ENCODE measurements at places on chromosomes 7 and 10.

GRCh38 chr10:91190388-91190870 lies 30.0 kb upstream of the PCGF5 start:
- DNase-seq: no peak

DNA sequence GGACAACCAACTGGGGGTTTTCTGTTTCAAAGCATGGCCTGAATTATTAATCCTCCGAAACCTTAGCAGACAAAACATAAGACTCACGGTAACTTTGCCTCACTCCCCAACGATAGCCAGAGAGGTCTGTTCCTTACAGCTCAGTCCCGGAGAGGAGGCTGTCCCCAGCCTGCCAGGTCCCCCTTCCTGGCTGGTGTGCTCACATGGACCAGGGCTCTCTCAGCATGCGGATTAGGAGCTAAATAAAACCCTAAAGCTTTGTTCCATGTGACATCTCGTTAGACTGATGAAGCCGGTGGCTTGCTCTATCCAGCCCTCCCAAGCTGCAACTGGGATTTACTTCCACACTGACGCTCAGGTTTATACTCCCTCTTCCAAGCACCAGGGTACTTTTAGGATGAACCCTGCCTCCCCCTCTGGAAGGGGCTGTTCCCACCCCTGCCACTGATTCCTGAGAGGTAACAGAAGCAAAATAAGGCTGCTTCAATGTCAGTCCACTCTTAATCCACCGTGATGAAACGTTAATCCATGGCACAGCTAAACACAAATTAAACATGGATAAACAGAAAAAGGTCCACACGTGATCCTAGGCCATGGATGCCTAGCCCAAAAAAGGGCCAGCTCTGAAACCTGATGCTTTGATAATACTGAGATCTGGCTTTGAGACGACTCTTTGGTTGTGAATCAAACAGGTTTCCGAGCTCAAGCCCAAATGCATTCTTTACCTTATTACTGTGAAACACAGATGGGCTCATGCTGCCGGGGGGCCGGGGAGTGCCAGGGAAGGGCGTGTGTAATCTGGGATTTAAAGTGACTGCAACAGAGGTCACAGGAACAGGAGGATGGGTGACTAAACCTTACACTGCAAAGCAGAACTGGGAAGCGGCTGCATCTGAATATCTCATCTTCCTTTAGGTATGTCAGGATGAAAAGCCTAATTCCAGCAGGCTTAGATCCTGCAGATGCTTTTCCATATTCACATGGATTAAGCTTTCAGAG lies 86.2 kb downstream of the ZRANB1 start:
- no peak for DNase-seq

GRCh38 chr7:121994625-121995410 lies 121.9 kb downstream of the PTPRZ1 start:
- DNase-seq: no peak

- no peak for DNase-seq
These were observed 76.3 kb downstream of the CLIP2 start for GRCh38 chr7:74365322-74366022.

- no peak for DNase-seq
These were observed 219.3 kb upstream of the MKLN1 start for GRCh38 chr7:131108212-131108940.

- no peak for DNase-seq
These were observed 24.1 kb downstream of the ZNF37A start for GRCh38 chr10:38118072-38118807.

GRCh38 chr10:89574368-89574767 lies 39.0 kb upstream of the SLC16A12 start:
- no peak for DNase-seq

DNA sequence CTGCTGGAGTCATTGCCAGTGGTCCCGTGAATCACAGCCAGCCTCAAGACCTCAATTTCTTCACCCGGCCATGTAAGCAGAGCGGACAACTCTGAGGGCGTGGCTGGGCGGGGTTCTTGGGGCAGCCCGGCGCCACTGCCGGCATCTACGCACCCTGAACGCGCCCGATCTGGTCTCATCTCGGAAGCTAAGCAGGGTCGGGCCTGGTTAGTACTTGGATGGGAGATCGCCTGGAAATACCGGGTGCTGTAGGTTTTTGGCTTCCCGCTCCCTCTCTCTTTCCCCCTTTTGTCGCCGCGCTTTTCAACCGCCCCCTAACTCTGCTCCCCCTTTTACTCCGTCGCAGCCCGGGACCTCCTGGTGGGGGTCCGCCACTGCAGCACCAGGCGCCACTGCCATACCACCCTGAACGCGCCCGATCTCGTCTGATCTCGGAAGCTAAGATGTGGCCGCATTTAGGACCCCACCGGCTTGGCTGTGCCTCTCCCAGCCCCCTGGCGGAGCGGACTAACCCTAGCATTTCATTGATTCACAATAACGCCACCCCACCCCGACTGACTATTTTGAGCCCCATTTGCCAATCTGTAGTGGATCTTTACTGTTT lies 25.3 kb downstream of the GARIN1A start:
- DNase-seq: peak; percentile 5

GRCh38 chr10:87887146-87887545 lies 23.7 kb downstream of the PTEN start:
- DNase-seq: no peak

DNA sequence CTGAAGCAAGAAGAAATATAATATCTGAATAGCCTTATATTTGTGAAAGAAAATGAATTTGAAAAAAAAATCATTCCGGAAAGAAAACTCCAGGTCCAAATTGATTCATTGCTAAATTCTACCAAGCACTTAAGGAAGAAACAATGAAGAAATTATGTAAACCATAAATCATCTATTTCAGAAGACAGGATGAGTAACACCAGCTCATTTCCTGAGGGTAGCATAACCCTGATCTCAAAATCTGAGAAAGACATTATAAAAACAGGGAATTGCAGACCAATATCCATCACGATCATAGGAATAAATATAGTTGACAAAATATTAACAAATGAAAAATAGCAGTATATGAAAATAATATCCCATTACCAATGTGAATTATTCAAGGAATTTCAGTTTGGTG lies 70.1 kb upstream of the RAB18 start:
- DNase-seq: no peak

DNA sequence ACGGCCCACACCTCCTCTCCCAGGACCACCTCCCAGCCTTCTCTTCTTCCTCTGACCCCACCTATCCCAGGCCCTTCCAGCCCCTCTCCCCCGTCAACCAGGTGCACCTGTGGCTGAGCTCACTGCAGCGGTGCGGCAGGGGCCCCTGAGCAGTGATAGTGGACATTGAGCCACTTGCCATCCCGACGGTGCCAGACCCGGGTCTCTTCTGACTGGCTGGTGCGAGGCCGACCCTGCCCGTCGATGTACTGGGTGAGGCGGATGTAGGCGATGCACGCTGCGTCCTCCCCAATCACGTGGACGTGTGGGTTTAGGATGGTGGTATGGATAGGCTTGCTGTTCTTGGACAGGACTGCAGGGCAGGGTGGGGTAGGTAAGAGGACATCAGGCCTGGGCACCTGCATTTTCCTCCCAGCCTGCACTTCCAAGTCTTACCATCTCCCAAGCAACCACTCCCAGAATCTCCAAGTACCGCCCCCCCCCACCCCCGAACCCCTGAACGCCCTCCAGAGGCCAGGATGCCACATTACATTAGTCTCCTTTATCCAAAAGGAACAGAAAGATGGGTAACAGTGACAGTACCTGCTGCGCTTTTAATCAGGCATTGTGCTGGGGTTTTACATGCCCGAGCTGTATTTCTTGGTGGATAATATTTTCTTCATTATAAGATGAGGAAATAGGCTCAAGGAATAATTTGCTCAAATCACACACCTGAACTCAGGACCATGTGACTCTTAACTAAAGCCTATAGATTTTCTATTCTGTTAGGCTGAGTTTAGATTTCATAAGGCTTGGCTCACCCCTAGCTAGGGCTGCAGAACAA lies 3.7 kb upstream of the NDST2 start:
- DNase-seq: no peak

GRCh38 chr7:84450772-84451171 lies 256.2 kb upstream of the SEMA3A start:
- DNase-seq: no peak

GRCh38 chr7:84624527-84624926 lies 429.9 kb upstream of the SEMA3A start:
- no peak for DNase-seq

- no peak for DNase-seq
These were observed 16.1 kb upstream of the CUZD1 start for GRCh38 chr10:122861711-122862161.

DNA sequence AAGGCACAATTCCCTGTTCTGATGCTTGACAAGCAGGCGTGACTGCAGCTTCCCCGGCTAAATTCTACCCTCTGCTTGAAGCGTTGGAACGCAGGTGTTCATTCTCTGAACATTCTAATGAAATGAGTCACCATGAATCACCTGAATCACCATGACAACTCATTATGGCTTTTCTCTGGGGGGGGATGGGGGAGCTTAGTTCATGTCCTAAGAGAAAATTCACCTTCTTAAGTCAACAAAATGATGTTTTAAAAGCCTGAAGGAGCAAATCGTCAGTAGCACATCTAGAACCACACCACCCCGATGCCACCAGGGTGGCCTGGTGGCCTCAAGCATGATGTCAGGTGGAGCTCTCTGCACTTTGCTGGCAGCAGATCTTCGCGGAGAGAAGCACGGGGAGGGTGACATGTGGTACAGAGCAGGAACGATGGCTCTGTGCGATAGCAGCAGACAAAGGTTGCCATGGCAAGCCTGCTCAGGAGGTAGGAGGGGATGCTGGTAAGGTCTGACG lies 33.7 kb downstream of the DDC start:
- no peak for DNase-seq

DNA sequence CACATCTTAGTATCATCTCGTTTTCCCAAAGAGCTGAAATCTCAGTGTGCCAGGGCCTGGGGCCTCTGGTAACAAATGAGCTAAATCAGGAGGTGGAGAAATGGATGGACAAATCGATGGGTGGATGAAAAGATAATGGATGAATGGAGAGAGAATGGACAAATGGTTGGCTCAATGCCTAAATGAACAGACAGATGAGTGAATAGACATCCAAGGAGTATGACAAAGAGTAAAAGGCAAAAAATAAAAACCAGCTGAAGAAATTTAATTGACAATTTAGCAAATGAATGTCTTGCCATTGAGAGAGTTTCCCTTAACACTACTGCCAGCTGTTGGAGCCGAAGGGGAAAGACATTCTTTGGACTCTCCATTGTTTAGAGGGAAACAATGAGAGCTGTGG lies 8.0 kb downstream of the SYCE1 start:
- no peak for DNase-seq

- no peak for DNase-seq
These were observed 69.7 kb upstream of the ATP6V0A4 start for GRCh38 chr7:138867744-138868143.

- no peak for DNase-seq
These were observed 761.4 kb downstream of the LRMDA start for GRCh38 chr10:76192694-76193320.

DNA sequence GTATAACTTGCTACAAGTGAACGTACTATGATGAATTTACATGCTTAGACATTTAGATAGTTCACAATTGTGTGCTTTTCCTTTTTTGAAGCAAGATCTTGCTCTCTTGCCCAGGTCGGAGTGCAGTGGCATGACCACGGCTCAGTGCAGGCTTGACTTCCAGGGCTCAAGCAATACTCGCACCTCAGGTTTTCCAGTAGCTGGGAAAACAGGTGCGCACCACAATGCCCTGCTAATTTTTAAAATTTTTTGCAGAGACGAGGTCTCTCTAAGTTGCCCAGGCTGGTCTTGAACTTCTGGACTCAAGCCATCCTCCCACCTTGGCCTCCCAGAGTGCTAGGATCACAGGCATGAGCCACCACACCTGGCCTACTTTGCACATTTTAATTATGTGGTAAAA lies 1.8 kb downstream of the GPR15LG start:
- DNase-seq: no peak

DNA sequence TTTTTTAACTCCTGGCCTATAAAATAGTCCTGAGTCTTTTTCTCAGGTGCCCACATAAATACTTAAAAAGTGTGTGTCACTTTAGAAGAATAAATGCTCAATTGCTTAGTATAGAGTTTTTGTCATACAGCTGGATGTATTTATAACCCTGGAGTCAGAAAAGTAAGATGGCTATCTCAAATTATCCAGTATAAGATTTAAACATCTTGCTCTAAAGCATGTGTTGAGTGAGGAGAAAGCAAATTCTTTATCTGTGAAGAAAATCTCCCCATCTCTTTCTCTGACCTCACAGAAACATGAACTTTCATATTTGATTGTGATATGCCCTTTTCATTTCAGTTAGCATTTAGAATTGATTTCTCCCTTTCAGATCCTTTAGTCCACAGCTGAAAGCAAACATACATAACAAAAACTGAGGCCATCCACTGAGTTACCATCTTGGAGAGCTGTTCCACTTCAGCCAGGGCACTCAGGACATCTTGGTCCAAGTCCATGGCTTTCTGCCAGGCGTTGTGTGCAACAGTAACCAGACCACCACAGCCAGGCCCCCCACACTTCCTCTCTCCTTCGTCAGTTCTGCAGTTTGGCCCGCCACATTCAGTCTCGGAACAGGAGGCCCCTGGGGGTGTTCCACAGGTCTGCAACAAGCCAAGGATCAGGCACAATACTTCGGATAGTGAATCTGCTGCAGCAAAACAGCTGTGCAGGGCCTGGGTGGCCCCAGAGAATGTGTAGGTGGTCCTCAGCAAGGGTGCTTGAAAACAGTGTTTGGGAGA lies 40.9 kb downstream of the DLD start:
- DNase-seq: no peak

DNA sequence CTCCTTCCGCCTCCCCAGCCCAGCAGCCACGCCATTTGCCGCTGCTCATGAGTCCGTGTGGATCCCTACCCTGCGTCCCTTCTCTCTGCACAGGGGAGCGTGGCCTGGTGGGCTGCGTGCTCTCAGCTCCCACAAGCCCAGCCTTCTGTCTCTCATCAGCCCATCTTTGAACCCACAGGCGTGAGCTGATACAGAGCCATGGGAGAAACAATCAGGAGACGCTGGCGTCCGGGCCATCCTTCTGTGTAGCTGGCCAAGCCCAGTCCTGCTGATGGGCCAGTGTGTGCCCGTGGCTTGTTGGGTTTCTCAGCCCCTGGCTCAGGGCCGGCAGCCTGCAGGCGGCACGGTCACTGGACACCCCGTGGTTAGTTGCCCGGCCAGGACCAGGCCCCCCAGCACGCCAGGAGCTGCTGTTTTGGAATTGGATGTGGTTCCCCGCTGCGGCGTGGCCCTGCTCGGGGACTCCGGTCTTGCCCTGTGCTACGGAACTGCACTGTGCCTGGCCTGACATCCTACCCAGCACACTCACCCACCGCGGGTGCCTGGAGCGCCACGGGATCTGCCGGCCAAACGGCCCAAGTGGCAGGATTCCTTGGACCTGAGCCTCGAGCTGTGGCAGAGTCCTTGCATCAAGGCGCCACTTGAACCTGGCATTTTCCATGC lies 88.9 kb downstream of the ELFN1 start:
- no peak for DNase-seq

DNA sequence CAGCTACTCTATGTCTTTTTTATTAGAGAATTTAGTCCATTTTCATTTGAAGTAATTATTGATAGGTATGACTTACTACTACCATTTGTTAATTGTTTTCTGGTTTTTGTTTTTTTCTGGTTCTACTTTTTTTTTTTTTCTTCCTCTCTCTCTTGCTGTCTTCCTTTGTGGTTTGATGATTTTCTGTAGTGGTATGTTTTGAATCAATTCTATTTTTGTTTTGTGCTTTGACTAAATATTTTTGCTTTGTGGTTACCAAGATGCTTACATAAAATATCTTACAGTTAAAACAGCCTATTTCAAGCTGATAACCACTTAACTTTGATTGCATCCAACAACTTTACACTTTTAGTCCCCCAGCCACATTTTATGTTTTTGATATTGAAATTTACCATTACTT lies 3.3 kb upstream of the OR2F2 start:
- no peak for DNase-seq

GRCh38 chr10:1149793-1150637 lies 93.8 kb downstream of the WDR37 start:
- DNase-seq: no peak
